SK-N-SH (cell line): ENCODE measurements at places on chromosomes 11 and 22. TPM values are rescaled to one million over a fixed set of nuclear protein-coding genes. Genes with fewer than 3 reads are reported as not detected.

DNA sequence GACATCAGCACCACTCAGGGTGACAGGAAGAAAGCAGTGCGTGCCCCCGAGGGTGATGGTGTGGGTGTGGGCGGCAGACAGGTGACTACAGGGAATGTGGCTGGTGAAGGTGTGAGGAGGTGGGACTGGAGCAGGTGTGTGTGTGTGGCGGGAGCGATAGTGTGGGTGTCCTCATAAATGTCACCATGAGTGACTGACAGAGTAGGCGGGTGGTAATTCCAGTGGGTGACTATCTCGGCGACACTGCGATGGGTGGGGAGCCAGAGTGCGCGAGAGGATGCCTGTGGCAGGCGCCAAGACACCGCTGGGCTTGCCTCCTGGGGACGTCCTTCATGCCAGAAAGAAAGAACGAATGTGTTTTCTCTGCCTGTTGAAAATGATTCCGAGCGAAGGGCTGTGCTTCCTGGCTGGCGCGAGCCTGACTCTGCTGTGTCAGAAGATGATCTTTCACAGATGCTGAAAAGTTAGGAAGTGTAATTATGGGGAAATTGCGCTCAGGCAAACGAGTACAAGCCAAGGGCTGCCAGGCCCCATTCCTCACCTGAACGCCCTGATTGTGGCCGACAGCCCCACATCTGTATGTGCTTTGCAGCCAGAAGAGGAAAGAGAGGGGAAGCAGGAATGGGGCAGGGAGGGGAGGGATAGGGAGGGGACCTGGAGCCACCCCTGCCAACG is 98.8 kb upstream of the CD82 start:
- no peak for DNase-seq

DNA sequence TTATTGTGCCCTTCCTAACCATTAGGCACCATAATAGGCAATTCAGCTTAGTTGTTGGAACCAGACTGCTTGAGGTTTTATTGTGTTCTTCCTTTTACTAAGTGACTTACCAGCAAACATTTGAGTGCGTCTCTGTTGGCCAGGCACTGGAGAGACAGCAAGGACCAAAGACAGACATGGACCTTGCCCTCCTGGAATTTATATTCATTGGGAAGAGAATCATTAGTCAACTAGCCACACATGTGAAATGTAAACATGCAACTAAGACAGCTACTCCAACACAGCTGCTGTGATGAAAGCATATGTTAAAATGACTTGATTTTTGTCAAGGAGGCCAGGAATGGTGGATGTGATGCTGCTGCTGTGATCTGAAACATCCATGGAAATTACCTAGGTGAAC is 106.4 kb downstream of the TRAF6 start:
- DNase-seq: no peak

GRCh38 chr11:65912845-65913244 is 6.0 kb downstream of the C11orf68 start:
- no peak for DNase-seq

- no peak for DNase-seq
Observed at GRCh38 chr22:32050678-32051515, 7.8 kb downstream of the SLC5A1 start.

GRCh38 chr22:20433191-20433590 is 4.4 kb downstream of the SCARF2 start:
- DNase-seq: no peak

DNA sequence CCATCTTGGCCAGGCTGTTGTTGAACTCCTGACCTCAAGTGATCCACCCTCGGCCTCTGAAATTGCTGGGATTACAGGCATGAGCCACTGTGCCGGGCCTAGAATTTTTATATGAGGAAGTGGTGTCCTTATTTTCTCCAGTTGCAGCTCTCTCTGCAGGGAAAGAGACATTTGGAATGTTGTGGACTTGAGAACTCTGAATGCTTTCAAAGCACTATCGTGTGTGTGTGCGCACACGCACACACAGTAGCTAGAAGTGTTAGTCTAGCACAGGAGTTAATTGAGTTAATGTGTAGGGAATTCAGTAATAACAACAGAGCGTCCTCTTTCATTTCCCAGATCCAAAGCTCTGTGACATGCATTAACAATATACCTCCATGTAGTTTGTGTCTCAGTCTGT is 164.0 kb upstream of the RASSF10 start:
- no peak for DNase-seq

ISX gene
- polyA plus RNA-seq: not detected in 2 replicates
